ENCODE measurements at places on chromosomes 13 and 19. TPM values are rescaled to one million over a fixed set of nuclear protein-coding genes. Genes with fewer than 3 reads are reported as not detected.

ATP4B gene
- not detected for total RNA-seq

SOX1 gene
- total RNA-seq = not detected

DNA sequence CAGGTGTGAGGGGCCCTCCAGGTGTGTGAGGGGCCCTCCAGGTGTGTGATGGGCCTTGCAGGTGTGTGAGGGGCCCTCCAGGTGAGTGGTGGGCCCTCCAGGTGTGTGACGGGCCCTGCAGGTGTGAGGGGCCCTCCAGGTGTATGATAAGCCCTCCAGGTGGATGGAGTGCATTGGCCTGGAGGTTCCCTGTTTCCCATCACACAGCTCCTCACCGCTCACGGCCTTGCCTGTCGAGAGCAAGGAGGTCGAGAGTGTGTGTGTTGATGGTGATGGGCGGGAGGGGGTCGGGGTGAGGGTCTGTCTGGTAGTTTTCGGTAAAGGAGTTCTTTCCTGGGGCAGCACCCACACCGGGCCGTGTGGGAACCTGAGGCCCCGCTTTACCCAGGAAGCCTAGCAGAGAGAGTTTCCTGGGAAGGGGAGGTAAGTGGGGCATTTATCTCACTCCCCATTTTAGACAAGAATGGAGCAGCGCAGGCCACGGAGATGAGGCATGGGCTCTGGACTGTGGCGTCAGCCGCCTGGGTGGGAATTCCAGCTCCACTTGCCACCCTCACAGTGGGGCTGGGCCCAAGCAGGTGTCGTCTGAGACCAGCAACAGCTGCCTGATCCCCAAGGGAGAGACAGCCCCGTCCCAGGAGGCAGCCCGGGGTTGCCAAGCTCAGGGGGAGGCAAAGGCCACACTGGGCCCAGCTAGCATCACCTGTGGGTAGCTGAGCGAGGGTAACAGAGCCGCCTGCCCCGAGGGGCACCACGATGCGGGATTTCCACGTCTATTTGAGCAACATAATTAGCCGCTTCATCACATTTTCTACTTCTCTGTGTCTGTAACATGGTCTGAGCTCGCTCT is 10.9 kb upstream of the GAS6 start:
- no peak for ATAC-seq

MUC16 gene
- total RNA-seq = 0.56 TPM

C19orf44 gene
- 1.8 TPM for total RNA-seq

DNA sequence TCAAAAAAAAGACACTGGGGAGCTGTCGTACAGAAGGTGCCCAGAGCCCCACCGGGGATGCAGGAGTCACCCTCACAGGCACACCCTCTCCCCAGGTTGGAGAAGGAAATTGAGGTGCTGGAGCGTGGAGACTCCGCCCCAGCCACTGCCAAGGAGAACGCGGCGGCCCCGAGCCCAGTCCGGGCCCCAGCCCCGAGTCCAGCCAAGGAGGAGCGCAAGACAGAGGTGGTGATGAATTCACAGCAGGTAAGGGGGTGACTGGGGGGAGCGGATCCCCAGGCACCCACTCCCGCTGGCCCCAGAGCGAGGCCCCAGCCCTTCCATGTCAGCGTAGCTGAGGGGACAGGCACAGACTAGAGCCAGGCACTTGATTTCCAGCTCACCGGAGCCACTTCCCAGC is 19.9 kb upstream of the MISP start:
- ATAC-seq = no peak

DNA sequence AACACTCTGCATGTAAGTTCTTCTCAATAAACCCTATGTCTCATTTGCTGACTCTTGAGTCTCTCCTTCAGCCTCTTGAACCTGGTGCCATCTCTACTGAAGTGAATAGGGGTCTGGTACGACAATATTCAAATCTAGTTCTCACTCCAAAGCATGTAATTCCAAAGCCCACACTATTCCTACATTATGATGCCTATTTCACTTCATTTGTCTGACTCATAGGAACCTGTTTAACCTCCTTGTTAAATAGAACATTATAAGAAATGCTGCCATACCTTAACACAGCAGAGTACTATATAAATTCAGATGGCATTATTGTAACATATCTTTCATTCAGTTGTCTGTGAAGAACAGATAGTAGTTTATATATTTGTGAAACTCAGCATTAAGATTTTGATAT is 67.1 kb downstream of the STARD13 start:
- peak; percentile 63 for ATAC-seq

PCDH8 gene
- 0.04 TPM for total RNA-seq

GJB2 gene
- 1,565 TPM for total RNA-seq

DNA sequence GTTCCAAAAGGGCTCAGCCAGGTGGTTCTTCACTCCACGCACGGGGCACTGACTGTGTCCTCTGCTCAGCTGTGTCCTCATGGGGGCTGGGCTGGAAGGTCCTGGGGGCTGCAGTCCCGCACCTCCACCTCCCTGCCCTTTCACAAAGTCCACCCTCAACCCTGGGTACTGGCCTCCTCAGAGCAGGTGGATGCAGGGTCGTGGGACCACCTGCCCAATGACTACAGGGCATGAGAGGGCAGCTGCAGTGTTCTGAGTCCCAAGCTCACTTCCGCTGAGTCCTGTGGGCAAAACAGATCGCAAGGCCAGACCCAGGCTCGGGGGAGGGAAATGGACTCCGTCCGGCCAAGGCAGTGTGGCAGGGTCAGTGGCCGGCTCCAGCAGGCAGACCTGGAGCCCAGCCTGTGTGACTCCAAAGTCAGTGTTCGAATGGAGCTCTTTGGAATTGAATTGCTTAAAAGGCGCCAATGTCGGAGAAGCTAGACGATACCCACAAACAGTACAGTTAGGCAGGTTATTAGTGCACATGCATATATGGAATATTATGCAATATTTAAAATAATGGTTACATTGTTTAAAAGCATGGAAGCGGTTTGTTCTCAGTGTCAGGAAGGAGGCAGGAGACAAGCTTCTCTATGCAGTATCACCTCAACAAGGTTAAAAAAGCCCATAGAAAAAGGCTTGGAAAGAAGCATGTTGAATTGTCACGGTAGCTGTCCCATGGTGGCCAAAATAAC is 54.8 kb downstream of the MCF2L start:
- no peak for ATAC-seq

- peak; percentile 93 for ATAC-seq
These were observed at the start of gene ZNF793 for GRCh38 chr19:37506387-37507166. Gene ZNF793 (plus strand): TSS chr19:37506939. CDS start chr19:37523440, 16,501 bp downstream.

LRRC4B gene
- total RNA-seq = 0.24 TPM

SIGLEC12 gene
- not detected for total RNA-seq

- ATAC-seq = no peak
These were observed 63.9 kb upstream of the ATXN8OS start for GRCh38 chr13:70043685-70044084.

- no peak for ATAC-seq
These were observed 13.7 kb downstream of the LGALS7 start for GRCh38 chr19:38759590-38760003.

GAPDHS gene
- not detected for total RNA-seq
